ENCODE measurements at places on chromosomes 6 and 20.

- no peak for DNase-seq
Observed at GRCh38 chr20:61968932-61969331, 96.7 kb downstream of the TAF4 start.

DNA sequence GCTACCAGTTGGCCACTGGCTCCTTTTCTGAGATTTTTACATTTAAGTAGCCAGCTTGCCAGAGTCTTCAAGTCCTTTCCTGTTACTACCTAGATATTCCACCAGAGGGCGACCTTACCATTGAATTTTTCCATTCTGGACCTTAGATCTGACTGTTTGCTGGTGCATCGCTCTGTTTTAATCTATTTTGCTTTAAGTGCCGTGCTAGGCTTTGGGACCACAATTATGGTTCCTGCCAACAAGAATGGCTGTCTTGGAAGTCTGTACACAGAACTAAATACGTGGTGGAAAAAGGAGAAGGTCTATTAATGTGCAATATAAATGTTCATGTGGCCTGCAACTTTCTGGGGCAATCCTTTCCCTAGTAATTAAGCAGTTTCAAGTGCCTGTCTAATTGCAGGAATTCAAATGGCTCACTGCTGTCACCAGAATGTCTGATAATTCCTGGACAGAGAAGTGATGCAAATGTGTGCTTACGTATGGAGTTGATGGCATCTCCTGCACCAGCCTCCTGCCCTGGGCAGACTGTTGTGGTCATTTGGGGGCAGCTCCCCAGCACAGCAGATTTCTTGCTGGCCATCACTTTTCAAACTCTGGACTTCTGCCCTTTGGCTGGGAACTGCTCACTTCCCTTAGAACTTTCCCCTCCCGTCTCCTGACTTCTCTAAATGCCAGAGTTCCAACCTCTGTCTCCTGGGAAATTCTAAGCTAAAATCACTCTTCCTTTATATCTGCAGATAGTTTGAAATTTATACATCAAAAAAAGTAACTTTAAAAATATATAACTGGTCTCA lies 5.6 kb upstream of the HLA-DOA start:
- DNase-seq = peak; percentile 21

DNA sequence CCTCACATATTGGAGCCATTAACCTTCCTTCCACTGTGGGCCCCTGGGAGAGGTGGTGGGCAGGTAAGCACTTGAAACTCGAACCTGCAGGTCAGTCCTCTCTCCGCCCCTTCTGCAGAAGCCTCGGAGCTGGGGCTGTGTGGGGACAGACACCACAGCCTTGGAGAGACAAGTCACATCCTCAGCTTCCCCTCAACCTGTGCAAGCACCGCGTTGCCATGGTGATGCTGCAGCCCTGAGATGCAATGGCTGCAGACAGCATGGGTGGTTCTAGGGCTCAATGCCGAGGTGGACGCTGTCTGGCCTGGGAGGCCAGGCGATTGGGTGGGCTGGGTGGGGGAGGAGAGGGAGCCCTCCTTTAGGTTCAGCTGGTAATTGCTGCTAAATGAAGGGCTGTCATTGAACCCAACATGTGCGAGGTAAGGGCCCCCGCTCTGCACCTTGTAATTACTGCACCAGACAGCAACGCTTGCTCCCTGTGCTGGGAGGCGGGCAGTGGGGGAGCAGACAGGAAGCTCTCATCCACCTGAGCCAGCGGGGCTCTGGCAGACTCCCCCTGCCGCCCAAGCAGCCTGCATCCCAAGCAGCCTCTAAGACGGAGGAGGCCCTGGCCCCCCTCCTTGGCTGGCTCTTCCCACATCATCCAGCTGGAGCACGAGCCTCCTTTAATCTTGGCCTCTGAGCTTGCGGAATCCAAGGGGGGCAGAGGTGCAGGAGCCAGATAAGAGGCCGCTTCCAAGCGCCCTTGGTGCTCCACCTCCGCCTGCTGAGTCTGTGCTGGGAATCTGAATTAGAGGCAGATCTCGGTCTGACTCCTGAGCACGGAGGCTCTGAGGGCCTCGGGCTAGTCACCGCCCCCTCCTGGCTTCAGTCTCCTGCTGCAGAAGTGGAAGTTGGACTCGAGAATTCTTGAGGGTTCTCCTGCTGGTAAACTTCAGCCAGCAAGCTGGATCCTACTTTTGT lies 39.8 kb upstream of the CDH22 start:
- no peak for DNase-seq

DNA sequence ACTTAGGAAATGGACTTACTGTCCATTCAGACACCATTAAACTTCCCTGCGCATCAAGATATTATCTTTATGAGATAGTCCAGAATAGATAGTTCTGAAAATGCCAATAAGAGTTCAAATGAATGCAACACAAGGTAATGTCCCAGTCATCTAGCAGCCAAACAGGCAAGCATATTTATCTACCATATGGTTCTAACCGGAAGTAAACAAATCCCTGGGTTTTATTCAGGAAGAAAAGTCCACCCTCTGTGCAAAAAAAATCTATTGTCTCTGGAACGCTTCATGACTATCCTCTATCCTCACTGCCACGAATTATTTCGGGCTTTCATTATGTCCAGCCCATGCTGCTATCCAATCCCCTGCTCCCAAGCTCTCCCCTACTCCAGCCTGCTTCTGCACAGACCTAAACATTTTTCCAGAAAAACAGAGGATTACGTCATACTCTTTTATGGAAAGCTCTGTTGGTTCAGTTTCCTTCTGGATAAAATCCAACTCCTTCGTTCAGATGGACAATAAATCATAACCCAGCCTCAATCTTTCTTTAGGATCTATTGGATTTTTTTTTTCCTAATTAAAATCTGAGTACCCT lies 11.4 kb downstream of the PPIL6 start:
- no peak for DNase-seq

- no peak for DNase-seq
Observed at GRCh38 chr6:96522465-96523009, 931 bp downstream of the UFL1 start.

- DNase-seq = no peak
Observed at GRCh38 chr6:78966542-78966941, 99.2 kb downstream of the IRAK1BP1 start.

DNA sequence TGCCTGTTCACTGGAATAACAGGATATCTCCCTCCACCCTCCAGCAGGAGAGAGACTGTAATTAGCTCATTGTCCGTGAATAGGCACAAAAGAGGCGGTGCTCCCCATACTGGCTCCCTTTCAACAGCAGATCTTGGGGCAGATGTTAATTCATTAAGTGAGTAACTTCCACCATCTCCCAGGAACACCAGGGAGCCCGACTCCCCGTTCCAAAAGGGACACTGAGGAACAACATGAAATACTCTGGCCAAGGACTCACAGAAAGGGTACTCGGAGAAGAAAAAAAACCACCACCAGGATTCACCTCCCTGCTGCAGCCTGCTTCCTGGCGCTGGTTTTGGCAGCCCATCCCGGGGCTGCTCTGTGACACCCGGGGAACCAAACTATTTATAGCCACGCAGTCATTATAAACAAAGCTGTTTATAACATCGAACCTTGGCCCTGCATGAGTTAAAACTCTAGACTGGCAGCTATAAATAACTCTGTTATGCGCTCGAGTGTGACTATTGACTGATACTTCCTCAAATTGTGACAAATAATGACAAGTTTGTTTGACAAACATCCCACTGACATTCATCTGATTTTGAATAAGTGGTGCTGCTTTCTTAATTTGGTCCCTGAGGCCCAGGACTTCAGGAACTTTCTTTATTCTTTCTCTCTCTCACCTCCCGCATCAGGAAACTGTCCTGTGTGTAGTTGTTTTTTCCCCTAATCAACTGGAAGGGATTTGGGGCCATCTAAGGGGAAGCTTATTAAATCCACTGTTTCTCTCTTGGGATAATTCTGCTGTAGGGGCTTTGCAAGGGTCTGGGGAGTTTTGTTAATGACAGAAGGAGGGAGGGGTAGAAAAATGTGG lies 521.6 kb downstream of the CD83 start:
- DNase-seq = no peak

GRCh38 chr6:157880534-157880933 lies 57.5 kb downstream of the SNX9 start:
- DNase-seq = no peak

DNA sequence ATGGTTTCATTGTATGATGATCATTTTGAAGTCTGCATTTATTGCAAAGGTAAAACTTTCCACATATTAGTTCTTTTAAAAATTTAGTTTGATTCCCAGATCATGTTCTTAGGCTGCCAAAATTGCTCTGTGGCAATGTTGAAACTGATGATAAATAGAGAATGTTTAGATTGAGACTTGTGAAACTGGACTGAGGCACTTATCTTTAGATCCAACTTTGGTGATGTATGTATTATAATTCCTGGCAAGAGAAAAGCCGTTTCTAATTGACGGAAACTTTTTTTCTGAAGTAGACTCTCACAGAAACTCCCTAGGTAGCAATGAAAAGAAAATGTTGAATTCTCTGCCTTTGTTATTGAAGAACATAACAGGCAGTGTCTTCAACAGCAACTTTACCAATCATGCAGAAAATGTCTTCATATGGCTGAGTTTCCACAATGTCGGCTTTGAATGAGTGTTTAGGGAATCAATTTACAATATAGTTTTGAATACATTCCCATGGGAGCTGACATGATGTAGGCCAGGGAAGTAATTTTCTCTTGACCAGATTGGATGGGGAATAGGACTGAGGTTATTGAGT lies 456.2 kb downstream of the CD109 start:
- DNase-seq = no peak

DNA sequence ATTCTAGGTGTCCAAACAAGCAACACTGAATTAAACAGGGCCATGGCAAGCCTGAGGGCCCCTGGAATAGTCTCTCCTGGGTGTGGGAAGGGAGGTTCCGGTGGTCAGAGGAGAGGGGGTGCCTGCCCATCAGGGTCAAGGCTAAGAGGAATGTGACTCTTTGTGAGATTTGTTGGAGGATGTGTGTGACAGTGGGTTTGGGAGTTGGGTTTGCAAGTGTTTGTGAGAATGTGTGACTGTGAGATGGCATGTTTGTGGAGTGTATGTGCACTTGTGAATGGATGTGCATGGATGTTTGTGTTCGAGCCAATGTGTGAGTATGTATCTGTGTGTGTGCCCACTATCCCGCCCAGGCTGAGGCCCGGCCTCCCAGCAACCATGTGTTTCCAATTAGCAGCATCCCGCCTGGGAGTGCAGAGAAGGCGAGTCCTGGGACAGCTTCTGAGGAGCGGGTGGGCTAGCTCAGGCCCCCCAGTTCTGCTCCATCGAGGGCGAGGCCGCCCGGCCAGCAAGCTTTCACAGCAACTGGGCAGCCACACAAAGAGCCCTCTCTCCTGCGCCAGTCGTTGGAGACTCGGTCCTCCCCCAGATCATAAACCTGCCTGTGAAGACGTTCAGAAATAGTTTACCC lies 12.6 kb downstream of the FOXC1 start:
- DNase-seq = no peak

GRCh38 chr20:40563296-40563950 lies 125.6 kb downstream of the MAFB start:
- no peak for DNase-seq

- DNase-seq = no peak
Observed at GRCh38 chr6:81766482-81767069, 14.1 kb upstream of the TENT5A start.

DNA sequence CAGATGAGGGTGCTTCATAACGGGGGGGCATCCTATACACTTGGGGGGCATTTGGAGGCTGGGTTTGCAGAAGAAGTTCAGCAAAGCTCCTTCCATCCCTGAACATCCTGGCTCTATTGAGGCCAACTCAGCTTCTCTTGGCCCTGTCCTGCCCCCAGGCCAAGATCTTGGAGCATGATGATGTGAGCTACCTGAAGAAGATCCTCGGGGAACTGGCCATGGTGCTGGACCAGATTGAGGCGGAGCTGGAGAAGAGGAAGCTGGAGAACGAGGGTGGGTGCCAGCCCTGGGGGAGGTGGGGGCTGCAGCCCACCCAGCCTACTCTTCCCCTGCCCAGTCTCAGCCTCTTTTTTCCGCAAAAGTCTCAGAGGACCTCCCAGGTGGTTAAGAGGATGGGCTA lies 17.2 kb downstream of the GDAP1L1 start:
- DNase-seq = no peak

GRCh38 chr20:62837790-62838127 lies 20.9 kb downstream of the COL9A3 start:
- DNase-seq = no peak

DNA sequence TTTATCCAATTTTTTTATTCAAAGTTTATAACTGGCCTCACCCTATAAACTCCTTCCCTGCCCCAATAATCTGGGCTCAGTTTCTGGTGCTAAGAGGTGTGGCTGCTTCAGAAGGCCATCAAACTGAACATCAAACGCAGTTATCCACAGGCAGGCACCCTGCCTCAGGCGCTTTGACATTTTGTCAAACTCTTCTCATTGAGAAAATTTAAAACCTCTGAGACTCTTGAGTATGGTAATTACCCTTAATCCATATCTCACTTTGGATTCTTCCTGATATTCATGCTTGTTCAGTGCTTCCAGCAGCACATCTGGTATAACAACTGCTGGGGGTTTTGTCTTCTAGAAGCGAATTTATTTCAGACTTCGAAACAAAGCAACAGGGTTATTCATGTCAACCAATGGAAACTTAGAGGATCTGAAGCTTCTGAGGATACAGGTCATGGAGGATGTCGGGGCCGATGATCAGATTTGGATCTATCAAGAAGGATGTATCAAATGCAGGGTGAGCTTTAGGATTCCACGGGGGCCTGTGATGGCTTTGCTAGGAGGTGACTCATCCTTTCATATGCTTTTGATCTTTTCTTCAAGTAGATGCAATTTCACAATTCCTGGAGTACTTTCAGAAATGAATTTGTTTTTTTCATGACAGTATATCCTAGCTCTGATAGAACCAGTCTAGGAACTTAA lies 68.2 kb downstream of the RTN4IP1 start:
- DNase-seq = no peak

DNA sequence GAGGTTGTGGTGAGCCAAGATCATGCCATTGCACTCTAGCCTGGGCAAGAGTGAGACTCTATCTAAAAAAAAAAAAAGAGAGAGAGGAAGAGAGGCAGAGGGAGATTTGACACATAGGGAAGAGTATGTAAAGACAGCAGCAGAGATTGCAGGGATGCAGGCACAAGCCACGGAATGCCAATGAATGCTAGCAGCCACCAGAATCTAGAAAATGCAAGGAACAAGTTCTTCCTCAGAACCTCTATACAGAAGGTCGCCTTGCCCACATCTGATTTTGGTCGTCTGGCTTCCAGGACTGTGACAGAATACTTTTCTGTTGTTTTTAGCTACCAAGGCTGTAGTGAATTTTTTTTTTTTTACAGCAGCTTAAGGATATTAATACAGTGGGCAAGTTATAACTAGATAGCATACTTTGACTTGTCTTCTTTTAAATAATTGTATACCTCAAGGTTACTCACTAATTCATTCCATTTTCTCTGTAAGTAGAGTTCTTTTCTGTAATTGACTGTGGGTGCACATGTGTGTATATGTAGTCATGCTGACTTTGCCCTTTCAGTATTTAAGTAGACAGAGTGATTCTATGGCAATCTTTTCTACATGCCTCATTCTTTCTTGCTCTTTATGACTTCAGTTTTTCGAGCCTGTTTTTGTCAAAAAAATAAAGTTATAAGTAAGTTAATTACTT lies 402.2 kb downstream of the GJA1 start:
- DNase-seq = no peak

GRCh38 chr6:117346142-117346930 lies 79.4 kb downstream of the ROS1 start:
- no peak for DNase-seq

GRCh38 chr6:46719099-46719498 lies 16.1 kb downstream of the PLA2G7 start:
- no peak for DNase-seq

Measured in NCI-H1092 (cell line).